ENCODE measurements at places on chromosomes 1 and 21. TPM values are rescaled to one million over a fixed set of nuclear protein-coding genes. Genes with fewer than 3 reads are reported as not detected.

Gene PRKAA2
- 0.05 TPM for total RNA-seq

Gene CACNA1S
- total RNA-seq: not detected

Gene PRKACB
- 46.6 TPM for total RNA-seq

Gene SNRPE
- total RNA-seq: 124 TPM

Gene POLR3GL
- 17.8 TPM for total RNA-seq

Gene ZNF648
- total RNA-seq: not detected

Gene PODN
- not detected for total RNA-seq

GRCh38 chr1:241675983-241676382 is 23.9 kb downstream of the WDR64 start:
- peaks cover 2% of the 10 kb centered on the region for H3K4me1 ChIP-seq
- no peak overlapping the region for H3K4me3 ChIP-seq
- no peak for DNase-seq
- peaks cover 26% of the 10 kb centered on the region for H3K27me3 ChIP-seq
- H3K27ac ChIP-seq: no peak overlapping the region

GRCh38 chr1:119670898-119671297 is 22.8 kb upstream of the ZNF697 start:
- peaks cover 20% of the 10 kb centered on the region for H3K27me3 ChIP-seq
- no peak overlapping the region for H3K4me3 ChIP-seq
- peaks cover 4% of the 10 kb centered on the region for H3K4me1 ChIP-seq
- no peak overlapping the region for H3K27ac ChIP-seq
- no peak for DNase-seq
- H3K36me3 ChIP-seq: no peaks in the 10 kb centered on the region

DNA sequence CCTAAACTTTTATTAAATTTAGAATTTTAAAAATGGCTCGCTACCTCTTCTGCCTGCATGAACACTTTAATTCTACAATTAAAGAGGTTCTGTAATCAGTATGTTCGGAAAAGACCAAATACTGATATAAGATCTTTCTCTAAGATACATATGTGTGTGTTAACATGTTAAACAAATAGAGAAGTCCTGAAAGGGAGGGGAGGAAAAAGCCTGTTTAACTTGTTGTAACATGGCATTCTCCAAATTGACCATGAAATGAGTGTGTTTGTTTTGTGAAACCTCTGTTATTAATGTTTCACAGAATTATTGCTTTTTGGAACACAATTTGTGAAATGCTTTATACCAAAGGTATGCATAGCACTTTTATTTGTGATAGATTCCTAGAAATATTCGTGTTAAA is 77.0 kb downstream of the MARK1 start:
- H3K36me3 ChIP-seq: no peaks in the 10 kb centered on the region
- no peak overlapping the region for H3K27ac ChIP-seq
- no peaks in the 10 kb centered on the region for H3K27me3 ChIP-seq
- H3K4me1 ChIP-seq: no peaks in the 10 kb centered on the region
- no peak for DNase-seq
- H3K4me3 ChIP-seq: no peak overlapping the region

DNA sequence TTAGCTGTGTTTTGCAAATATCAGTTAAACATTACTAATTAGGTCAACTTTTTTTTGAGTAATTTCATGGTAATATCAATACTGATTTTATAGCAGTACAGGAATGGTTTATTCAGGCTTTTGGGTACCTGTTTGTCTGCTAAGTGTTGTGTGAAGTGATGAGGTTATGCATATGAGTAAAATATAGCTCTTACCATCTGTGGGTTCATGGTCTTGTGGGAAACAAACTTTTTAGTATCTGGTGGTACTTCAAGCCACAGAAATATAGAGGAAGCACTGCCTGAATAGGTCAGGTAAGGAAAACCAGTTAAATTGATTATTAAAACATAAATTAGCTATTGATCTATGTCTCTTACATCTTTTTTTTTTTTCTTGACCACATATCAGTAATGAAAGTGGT is 113.9 kb downstream of the RABGAP1L start:
- DNase-seq: no peak
- H3K27ac ChIP-seq: no peak overlapping the region
- H3K4me1 ChIP-seq: no peaks in the 10 kb centered on the region
- no peaks in the 10 kb centered on the region for H3K27me3 ChIP-seq

- H3K27ac ChIP-seq: no peak overlapping the region
- no peak overlapping the region for H3K4me3 ChIP-seq
- no peaks in the 10 kb centered on the region for H3K36me3 ChIP-seq
- no peaks in the 10 kb centered on the region for H3K4me1 ChIP-seq
- H3K27me3 ChIP-seq: no peaks in the 10 kb centered on the region
Observed at GRCh38 chr21:40751221-40751620, 95.7 kb downstream of the DSCAM start.

DNA sequence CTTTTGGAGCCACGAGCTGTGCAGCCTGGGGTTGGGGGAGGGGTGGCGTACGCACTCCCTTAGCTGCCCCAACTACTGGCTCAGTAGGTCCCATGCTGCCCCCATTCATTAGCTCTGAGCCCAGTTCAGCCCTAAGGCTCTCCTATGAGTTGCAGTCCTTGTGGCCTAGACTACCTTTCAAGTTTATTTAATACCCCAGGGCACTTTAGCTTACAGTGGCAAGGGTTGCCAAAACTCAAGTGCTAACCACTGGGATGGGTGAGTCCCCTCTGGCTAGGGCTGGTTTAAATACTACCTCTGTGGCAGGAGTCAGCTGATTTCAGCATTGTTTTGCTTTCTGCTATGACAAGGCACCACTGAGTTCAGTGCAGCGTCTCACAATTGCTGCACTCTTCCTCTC is 118.2 kb downstream of the ODF2L start:
- no peak overlapping the region for H3K4me3 ChIP-seq
- H3K36me3 ChIP-seq: no peaks in the 10 kb centered on the region
- H3K4me1 ChIP-seq: no peaks in the 10 kb centered on the region
- no peaks in the 10 kb centered on the region for H3K27me3 ChIP-seq

DNA sequence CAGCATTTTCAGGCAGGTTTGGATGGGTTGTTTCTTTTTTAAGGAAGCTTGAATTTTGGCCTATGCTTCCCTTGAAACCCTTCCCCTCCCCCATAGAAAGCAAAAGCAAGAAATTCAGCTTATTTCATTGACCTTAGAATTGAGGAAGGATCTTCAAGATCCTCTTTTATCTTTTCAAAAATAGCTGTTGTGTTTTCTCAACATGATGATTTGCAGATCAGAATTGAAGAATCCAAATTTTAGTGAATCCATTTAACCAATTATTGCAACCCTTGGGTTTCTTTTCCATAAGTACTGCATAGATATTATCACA is 73.7 kb downstream of the LRRC8C start:
- H3K4me3 ChIP-seq: no peak overlapping the region
- peaks cover 22% of the 10 kb centered on the region for H3K4me1 ChIP-seq
- peak overlapping the region; percentile 42 for H3K27ac ChIP-seq

DNA sequence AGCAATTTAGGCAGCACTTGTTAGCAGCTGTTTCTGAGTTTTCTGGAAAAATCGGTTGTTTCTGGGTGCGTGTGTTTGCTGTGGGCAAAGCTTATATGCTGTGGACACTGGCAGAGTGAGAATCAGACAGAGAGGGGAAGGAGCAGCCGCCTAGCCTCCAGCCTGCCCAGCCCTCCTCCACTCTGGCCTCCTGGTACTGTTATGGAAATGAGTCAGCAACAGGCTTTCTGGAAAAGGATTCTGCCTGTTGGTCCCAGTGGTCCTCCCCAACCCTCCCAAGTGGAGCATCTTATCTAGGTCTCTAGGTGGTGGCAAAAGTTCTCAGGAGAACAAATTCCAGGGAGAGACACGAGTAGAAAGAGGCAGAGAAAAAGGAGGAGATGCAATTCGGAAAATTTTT is 42.2 kb upstream of the GOLT1A start:
- no peaks in the 10 kb centered on the region for H3K36me3 ChIP-seq
- no peak for DNase-seq
- no peak overlapping the region for H3K27ac ChIP-seq
- no peaks in the 10 kb centered on the region for H3K4me1 ChIP-seq
- no peak overlapping the region for H3K4me3 ChIP-seq

GRCh38 chr1:97163591-97164275 is 442.1 kb downstream of the PTBP2 start:
- peaks cover 15% of the 10 kb centered on the region for H3K4me1 ChIP-seq
- H3K4me3 ChIP-seq: peak overlapping the region; percentile 18
- H3K27me3 ChIP-seq: no peaks in the 10 kb centered on the region
- no peak overlapping the region for H3K27ac ChIP-seq

DNA sequence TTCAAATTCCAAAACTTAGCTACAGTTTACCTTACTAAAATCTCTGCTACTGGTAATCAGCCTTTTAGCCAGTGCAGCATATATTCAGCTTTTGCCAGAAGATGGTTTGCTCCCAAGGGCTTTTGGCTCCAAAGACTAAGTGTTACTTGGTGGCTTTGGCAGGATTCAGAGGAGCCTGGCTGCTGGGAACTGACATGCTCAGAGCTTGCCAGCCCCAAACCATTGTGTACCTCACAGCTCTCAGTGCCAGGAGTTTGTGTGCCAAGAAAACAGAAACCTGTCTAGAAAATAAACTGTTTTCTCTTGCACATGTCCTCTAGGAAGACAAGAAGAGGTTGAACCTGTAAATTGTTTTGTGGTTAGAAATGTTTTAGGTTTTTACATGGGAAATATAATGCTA is 315.9 kb downstream of the ST6GALNAC3 start:
- no peaks in the 10 kb centered on the region for H3K27me3 ChIP-seq
- H3K36me3 ChIP-seq: no peaks in the 10 kb centered on the region
- H3K4me3 ChIP-seq: no peak overlapping the region

DNA sequence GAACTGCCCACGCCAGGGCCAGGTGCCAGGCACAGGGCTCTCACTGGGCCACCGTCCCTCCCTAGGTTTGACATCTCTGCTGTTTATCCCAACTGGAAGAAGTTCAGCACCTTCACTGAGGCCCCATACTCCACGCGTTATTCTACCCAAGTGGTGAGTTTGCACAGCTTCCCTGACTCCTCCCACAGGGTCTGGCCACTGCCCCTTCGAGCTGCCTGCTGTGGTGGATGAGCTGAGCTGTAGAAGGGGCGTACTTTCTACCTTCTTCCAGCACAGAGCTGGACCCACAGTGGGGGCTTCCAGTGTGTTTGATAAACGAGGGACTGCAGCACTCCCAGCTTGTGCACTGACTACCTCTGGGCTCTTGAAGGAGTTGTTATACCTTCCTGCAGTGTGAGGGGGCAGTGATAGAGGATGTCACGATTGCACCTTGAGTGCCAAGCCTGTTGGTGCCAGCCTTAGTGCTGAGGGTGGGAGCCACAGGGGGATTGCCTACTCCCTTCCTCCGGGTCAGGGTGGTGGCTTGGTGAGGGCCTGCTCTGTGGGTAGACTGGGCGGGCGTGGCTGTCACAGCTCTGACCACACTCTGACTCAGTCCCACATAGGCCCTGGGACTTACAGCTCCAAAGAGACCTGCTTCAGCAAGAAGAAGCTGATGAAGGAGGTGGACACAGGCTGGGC is 5.9 kb upstream of the TTC22 start:
- no peaks in the 10 kb centered on the region for H3K36me3 ChIP-seq
- DNase-seq: peak; percentile 90
- H3K4me1 ChIP-seq: peaks cover 79% of the 10 kb centered on the region
- no peaks in the 10 kb centered on the region for H3K27me3 ChIP-seq
- peak overlapping the region; percentile 69 for H3K27ac ChIP-seq
- H3K4me3 ChIP-seq: peak overlapping the region; percentile 82

- H3K27me3 ChIP-seq: no peaks in the 10 kb centered on the region
- no peaks in the 10 kb centered on the region for H3K36me3 ChIP-seq
- no peaks in the 10 kb centered on the region for H3K4me1 ChIP-seq
- no peak overlapping the region for H3K27ac ChIP-seq
Observed at GRCh38 chr1:106798991-106799390, 257.5 kb upstream of the PRMT6 start.

DNA sequence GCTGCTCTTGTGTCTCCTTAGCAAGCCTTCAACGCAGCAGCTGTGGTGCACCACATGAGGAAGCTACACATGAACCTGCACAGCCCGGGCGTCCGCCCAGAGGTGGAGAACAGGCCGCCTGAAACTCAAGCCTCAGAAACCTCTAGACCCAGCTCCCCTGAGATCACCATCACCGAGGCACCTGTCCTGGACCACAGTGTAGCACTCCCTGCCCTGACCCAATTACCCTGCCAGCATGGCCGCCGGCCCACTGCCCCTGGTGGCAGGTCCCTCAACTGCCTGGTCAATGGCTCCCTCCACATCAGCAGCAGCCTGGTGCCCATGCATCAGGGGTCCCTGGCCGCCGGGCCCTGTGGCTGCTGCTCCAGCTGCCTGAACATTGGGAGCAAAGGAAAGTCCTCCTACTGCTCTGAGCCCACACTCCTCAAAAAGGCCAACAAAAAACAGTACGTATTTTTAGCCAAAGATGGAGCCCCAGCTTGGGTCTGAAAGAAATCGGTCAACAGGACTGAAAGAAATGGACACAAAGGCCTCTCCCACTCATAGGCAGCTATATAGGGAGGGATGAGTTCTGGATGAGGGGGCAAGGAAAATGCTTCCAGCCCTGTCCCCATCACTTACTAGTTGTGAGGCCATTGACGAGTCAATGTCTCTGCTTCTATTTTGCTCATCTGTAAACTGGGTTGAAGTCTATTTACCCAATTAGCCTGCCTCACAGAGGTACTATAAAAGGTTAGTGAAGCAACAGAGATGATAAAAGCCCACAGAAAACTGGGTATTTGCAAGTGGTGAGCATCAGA is 28.5 kb downstream of the CAMK1G start:
- H3K27ac ChIP-seq: no peak overlapping the region
- no peaks in the 10 kb centered on the region for H3K36me3 ChIP-seq
- no peaks in the 10 kb centered on the region for H3K27me3 ChIP-seq
- no peak for DNase-seq

GRCh38 chr1:13677896-13678295 is 22.1 kb upstream of the PRDM2 start:
- H3K36me3 ChIP-seq: no peaks in the 10 kb centered on the region
- no peak overlapping the region for H3K4me3 ChIP-seq
- no peak for DNase-seq
- no peak overlapping the region for H3K27ac ChIP-seq
- peaks cover 22% of the 10 kb centered on the region for H3K27me3 ChIP-seq

- no peak for DNase-seq
- no peak overlapping the region for H3K27ac ChIP-seq
- peaks cover 18% of the 10 kb centered on the region for H3K27me3 ChIP-seq
- peaks cover 4% of the 10 kb centered on the region for H3K36me3 ChIP-seq
- H3K4me3 ChIP-seq: no peak overlapping the region
Observed at GRCh38 chr1:24487455-24487854, 15.2 kb upstream of the RCAN3 start.

GRCh38 chr1:997993-998744 is 1.7 kb downstream of the HES4 start:
- H3K27ac ChIP-seq: no peak overlapping the region
- no peaks in the 10 kb centered on the region for H3K36me3 ChIP-seq
- H3K27me3 ChIP-seq: peaks cover 15% of the 10 kb centered on the region
- H3K4me1 ChIP-seq: peaks cover 7% of the 10 kb centered on the region
- H3K4me3 ChIP-seq: no peak overlapping the region
- DNase-seq: peak; percentile 55

All from natural killer cell treated with Interleukin-12 subunit alpha and Interleukin-12 subunit beta and Interleukin-15 and Interleukin-18, amount 100 ng/mL, for 72 hours (primary cell).